ENCODE measurements at places on chromosomes 16 and 17. TPM values are rescaled to one million over a fixed set of nuclear protein-coding genes. Genes with fewer than 3 reads are reported as not detected.

DNA sequence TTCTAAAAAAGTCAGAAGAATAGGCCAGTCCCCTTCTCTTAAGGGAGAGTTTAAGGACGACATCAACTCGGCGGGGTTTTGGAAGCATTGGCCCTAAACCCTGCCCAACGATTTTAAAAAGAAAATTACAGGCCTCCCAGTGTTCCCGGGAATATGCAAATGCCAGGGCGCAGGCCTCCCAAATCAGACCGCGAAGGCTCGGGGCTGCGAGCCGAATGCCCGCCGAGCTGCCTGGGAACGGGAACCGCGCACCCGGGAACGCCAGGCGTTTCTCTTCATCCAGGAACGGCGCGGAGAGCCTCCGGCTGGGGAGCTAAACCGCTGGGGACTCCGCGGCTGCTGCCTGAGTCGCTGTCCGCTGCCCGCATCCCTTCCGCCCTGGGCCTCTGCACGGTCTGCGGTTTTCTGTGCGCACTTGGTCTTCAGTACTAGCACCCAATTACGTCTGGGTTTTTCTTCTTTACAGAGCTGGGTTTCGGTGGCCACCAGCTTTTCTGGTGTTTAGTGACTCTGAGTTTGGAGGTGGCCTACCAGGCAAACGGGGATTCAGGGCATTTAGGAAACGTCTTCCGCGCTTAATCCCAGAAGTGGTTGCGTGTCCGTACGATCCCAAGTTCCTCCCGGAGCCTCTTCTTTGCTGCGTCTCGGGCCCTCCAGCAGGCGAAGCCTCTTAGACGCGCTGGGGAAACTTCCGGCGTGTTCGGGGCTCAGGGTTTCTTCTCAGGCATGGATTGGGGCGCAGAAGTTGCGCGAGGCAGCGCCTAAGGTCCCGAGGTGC is 5.7 kb downstream of the IRX5 start:
- no peak for DNase-seq

DNA sequence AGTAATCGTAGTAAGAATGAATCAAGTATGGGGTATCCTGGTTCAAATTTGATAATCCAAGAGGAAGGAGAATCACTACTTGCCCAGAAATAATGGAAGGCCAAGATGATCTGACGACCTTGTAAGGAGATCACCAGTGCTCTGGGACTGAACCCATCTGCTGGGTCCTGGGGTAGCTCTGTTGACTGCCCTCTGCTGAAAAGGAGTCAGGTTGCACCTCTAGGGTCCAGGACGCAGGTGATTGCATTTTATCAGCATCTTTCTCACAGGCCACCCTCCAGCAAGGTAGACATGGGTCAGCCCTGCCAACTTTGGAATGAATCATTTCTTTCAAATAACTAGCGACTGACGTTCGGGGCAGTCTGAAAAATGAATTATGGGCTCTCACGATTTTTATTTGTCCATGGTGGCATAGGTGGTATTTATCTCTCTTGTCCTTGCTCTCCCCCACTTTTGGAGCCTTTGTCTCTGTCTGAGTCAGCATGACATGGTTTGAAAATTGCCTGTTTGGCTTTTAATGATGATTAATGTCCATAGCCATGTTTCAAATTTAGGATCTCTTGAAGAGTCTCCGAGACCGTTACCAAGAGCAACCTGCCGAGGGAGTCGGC is 163.7 kb downstream of the MSI2 start:
- DNase-seq = no peak

DNA sequence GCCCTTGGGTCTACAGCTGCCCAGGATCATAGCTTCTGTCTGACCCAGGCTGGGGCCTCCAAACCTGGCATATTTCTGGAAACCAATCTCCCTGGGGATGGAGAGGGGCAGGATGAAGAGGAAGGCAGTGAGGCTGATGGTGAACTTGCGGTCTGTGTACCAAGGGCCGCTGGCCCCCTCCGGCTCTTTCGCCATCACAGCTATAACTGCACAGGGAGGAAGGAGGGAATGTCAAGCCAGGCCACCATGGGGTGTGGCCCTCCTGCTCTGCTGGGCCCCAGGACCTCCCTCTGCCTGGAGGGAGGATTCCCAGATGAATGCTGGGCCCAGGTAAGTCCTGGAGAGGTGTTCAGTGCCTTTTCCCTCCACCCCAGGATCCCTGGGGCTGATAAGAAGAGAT is 6.3 kb downstream of the SLC38A7 start:
- DNase-seq = no peak

- no peak for DNase-seq
Observed at GRCh38 chr17:49783071-49783715, 5.3 kb upstream of the KAT7 start.

DNA sequence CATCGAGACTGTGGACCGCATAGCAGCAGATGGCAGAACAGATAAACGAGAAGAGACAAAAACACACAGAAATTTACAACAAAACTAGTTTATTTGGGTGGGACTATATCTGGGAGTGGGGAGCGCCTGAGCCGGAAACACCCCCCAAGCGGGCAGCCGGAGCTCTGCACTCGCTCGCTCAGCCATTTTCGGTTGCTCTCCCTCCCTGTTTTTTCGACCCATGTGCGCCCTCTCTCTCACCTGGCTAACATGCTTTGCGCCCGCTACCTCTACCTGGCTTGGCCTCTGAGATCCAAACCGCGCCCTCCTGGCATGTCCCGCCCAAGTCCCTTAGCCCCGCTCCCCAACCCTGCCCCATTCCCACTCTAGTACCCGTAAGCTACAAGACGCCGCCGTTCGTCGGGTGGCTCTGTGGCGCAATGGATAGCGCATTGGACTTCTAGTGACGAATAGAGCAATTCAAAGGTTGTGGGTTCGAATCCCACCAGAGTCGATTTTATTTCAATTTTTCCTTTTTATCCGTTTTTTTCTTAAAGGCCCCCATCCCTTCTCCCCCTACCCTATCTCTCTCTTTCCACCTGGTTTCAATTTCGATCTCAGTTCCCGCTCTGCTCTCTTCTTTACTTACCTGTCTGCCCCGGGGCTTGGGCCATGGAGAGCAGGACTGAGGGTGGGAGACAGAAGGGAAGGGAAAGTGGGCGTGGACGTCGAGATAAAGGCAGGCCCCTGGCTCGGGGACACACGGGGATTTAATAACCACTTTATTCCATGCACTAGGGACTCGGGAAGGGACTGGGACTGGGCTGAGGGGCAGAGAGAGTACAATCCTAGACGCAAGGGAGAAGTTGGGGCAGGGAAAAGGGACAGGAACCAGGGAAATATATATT is 2.4 kb upstream of the ALOXE3 start:
- DNase-seq = peak; percentile 81

GRCh38 chr17:8741771-8742170 is 2.9 kb downstream of the CCDC42 start:
- DNase-seq = no peak

DNA sequence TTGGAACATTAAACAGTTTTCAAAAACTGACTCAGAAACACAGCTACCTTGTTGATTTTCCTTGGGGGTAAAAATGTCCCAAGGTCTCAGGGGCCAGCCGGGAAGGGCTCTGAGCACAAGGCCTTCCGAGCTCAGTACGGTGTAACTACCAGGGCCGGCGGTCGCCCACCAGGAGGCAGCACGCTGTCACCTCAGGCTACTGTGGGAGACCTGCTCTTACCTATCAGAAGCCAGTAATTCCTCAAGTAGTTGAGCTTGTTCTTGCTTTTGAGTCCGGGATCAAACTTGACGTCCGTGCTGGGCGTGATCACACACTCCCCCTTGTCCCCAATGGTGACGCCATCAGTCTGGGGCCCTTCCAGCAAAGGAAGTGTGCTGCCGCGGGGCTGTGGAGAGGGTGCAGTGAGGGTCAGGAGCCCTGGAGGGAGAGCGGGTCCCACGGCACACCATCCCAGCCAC is 43.4 kb upstream of the ICAM2 start:
- DNase-seq = peak; percentile 71

DNA sequence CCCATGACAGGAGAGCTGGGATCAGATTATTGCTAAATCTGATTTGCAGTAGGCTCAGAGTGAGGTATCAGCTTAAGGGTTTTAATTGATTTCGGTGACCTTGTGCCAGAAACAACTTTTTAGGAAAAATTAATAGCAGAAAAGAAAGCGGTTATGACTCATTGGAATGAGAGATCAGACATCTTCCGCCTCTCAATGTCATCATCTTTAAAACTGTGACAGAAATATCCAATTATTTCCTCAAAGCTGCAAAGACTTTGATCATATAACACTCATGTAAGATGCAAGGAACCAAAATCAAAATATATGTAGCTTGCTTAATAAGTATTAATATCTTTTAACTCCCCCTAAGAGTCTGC is 190.1 kb upstream of the FOXF1 start:
- DNase-seq = no peak

DNA sequence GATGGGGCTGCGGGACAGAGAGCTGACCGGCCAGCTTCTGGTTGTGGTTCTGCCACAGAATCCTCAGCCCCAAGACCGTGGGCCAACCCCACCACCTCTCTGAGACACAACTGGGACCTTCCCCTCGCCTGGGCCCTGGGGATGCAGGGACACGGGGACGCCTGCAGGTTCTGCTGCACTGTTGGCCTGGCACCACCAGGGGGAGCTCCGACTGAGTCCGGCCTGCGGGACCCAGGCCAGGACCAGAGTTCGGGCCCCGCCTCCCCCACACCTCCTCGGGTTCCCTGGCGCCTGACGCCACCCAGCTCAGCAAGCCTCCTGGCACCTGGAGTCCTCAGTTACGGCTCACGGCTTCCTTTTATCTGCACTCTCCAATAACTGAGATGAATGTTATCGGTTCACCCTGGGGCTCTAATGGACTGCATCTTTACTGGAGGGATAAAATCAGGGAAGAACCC is 27.3 kb downstream of the TBC1D16 start:
- DNase-seq = peak; percentile 83

- DNase-seq = peak; percentile 63
Observed at GRCh38 chr17:49434821-49435670, 20.4 kb upstream of the PHB1 start.

- DNase-seq = no peak
Observed at GRCh38 chr17:50963139-50963538, 97.0 kb upstream of the TOB1 start.

DNA sequence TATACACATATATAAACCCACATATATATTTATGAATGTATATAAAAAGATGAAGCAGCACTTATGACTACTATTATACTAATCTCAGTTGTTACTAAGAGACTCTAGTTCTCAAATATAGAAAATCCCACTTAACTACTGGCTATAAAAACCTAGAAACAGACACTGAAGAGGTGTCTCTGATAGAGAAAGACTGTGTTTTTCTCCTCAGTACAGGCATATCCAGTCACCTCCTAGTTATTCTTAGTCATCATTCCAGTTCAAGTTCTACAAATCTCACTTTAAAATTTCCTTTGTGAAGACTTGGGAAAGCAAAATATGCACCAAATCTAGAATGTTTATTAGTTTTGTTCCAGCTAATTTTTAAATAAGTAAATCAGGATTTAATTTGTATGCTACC is 93.9 kb downstream of the STH start:
- no peak for DNase-seq

DNA sequence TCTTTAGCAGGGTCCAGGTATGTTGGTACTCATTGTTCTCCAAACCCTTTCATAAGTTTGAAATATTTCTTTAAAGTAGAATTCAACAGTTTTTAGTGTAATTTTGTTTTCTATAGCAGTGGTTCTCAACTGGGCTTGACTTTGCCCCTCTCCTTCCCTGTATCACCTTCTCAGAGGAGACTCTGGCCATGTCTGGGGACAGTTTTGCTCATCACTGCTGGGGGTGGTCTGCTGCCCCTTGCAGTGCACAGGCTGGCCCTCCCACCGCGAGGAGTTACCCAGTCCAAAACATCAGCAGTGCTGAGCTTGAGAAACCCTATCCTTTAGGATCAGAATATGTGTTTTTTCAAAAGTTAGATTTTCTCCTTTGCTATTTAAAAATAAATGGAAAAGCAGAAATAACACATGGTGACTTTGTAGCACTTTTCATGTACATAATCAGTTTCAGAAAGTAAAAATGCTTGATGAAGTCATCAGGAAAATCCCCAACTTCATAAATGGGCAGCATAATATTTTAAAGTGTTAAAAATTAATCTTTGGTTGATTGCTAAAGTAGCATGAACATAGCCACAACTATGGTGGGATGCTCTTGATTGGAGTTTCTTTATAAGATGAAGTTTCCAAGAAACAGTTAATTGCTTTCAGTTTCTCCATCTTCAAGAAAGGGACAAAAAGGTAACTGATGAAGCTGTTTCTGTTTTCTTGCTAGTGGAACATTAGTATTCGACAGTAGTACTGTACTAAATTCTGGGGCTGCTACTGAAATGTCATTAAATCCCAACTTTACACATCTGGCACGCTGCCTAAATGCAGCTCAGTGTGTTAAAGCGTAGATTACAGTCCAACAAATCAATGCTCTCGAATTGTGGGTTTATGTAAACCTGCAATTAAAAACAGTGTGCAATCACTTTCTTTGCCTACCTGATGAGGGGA is 70.3 kb downstream of the NETO2 start:
- DNase-seq = no peak

- DNase-seq = no peak
Observed at GRCh38 chr16:86388976-86389375, 121.4 kb upstream of the FOXF1 start.

DNA sequence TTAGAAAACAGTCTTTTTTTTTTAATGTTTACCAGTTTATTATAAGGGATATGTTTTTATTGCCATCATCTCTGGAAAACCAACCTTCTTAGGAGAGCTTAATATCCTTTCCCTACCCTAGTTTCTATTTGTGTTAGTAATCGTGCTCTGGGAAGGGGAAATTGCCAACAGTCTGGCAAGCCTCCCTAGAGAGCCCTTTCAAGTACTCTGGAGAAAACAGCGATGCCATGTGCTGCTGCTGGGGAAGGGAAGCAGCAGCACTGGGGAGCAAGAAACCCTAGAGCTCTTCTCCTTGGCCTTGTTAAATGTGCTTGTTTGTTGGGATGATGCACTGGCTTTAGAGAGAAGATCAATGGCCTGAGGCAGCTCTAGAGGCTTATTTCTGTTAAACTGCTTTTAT is 10.3 kb downstream of the RETREG3 start:
- DNase-seq = no peak

FSCN2 gene
- 6.7 TPM for total RNA-seq

PLA2G10 gene
- total RNA-seq = not detected

ODAD4 gene
- 1.3 TPM for total RNA-seq

NLRP1 gene
- total RNA-seq = 24.6 TPM

TLE7 gene
- total RNA-seq = not detected

CACNA1H gene
- total RNA-seq = not detected

TNRC6C gene
- 33.9 TPM for total RNA-seq

HS3ST2 gene
- total RNA-seq = not detected

GLTPD2 gene
- total RNA-seq = not detected

Measured in OCI-LY7 (cell line).